Heart right ventricle (tissue), 16 donors: ENCODE measurements at places on chromosomes 4 and X. TPM values are rescaled to one million over a fixed set of nuclear protein-coding genes. Genes with fewer than 3 reads are reported as not detected.
A peak's percentile ranks its signal among the peaks of the same experiment; 100 is the strongest.

- no peak for DNase-seq
These were observed 240.6 kb downstream of the AFAP1 start for GRCh38 chr4:7699031-7699430.

DNA sequence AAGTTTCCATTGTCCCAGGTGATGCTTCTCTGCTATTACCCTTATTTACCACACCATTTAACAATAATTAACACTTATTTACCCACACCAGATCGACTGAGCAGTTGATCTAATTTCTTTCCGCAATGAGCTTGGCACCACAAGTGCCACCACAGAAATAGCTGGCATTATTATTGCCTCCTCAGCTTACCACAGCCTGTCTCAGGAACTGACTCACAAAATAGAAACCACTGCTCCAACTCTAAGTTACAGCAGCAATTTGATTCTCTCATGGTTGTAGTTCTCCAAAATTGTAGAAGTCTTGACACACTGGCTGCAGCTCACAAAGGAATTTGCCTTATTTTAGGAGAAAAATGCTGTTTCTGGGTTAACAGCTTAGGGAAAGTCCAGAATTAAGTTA is 22.5 kb downstream of the ZNF721 start:
- no peak for DNase-seq

DNA sequence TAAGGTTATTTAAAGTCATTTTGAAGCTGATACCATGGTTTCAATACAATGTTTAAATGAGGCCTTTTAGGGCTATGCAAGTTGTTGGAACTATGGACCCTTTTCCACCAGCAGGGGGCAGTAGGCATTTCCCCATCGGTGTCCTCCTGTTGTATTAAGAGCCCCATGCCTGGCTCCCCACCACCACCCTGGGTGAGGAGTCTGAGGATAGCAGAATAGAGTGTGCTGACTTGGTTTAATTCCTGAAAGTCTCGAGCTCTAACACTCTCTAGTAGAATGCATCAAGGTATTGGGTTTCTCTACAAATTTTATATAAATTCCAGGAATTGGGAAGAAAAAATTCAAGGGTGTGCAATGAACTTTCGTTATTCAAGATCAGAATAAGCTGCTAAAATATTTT is 234.8 kb upstream of the JADE1 start:
- peak; percentile 60 for DNase-seq

GRCh38 chrX:109827772-109828171 is 94.7 kb upstream of the ACSL4 start:
- no peak for DNase-seq

GRCh38 chr4:8869002-8869897 is 2.4 kb downstream of the HMX1 start:
- DNase-seq, result no peak

DNA sequence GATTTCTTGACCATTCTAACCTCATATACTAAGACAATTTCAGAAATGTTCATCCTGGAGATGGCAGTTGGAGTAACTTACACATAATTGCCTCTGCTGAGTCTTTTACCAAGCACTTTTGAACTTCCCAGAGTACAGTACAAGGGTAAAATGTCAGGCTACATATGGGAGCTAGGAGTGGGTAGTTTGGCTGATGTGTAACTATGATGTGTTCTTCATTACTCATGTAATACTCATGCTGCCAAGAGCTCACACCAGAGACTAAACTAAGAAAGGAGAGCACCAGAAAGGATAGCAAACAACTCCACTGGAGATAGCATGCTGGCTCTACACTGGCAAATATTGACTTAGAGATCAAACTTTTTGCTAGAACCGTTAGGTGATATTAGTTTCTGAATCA is 194.0 kb downstream of the PDGFRA start:
- no peak for DNase-seq

DNA sequence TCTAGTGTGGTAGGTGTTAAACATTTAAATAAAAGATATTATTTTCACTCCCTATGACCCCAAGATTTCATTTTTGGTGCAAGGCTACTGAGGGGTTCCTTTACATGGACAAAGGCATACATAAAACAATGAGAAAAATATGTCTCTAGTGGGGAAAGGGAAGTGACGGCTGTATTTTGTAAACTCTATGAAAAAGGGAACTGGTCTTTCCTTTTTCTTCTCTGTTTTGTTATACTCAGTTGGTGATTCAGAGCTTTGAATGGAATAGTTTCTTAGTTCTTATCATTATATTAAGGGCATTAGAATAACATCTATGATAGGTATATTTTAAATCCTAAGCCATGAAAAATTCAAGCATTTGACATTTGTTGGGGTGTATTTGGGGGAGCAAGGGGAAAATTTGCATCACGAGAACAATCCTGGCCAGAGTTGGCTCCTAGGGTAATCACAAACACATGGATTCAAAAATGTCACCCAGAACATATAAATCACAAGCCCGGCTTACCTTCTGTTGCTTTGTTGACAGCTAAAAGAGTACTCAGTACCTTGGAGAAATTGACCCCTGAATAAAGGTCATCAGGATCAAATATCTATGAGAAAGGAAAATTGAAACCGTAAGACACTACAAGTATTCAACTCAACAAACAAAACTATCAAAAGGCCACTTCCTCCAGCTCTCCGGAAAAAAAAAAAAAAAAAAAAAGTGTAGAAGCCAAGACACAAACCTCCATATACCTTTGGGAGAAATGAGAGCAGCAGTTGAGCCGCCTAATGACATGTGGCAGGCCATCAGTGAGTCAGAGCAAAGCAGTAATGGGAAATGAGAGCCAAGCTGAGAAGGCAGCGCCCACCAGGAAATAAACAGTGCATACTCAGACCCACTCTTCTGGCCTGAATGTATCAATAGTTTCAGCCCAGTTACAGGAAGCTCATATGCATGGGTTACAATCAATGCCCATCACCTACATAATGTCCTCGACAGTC is 33.4 kb downstream of the ARHGEF6 start:
- no peak for DNase-seq

BEND2 gene
- not detected for total RNA-seq

RCHY1 gene
- total RNA-seq, result 58.4 TPM

DNA sequence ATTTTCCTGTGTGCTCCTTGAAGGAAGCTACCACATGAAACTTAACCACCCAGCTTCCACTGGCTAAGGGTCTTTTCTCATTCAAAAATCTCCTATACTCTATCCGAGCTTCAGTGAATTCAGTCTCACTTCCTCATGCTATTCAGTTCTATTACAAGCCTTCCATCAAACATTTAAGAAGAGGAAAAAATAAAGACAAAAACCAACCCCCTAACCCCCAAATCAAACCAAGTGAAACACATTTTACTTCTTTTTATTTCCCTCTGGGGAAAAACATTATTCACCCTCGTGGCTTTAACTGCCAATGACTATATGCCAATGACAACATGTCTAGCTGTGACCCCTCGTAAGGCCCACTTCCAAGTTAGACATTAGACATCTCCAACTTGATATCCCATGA is 16.2 kb upstream of the WDR19 start:
- DNase-seq, result no peak

DNA sequence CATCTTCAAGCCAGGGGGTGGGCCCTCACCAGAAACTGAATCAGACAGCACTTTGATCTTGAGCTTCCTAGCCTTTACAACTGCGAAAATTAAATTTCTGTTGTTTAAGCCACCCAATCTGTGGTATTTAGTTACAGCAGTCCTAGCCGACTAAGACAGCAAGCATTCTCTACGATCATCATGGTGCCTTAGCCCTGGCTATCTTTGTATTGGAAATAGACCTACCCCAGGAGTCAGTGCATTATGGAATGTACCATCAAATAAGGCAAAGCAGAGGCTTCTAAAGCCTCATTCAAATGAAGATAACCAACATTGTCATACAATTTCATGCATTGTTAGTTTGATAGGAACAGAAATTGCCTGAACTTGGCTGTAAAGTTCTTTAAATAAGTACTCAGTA is 75.0 kb downstream of the PARM1 start:
- DNase-seq, result no peak

PFKFB1 gene
- total RNA-seq, result 0.59 TPM

DNA sequence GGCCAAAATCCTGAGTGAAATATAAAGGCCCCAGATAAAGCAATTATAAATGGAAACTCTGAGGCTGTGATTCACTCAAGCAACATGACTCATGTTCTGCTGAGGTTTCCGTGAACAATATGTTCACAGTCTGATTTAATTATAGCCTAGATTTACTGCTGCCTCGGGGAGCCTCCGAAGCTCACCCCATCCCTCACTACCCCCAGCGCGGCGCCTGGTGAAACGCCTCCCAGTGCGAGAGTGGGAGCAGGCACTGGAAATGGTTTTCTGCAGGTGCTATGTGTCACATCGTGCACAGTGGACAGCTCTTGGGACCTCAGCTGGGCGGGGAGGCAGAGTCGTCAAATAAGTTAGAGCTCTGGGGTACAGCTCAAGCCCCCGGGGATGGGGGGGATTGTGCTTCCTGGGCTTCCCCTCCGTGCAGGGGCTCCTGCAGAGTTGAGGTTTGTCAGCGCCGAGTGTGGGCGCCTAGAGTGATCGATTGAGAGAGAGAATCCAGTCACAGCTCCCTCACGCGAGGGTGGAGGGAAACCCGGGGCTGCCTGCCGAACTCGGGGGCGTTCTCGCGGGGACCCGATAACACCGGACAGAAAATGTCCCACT is 110.6 kb downstream of the PHKA2 start:
- peak; percentile 40 for DNase-seq

DNA sequence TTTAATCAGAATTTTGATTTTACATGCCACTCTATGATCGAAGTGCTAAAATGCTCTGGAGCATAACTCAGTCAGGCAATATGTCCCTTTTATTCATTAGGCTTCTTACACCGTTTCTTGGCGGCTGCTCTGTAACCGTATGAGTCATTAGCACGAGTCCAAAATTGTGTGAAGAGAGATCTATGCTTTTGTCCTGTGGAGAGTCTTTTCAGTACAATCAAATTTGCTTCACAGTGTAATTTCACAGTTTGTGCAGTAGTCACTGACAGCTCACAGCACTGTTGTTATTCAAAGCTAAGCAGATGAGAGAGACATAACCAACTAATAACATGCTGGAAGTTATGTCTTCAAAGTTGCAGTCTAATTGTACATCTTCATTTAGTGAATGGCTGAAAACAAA is 167.8 kb downstream of the PCDH10 start:
- no peak for DNase-seq

CABS1 gene
- total RNA-seq, result not detected

GPR101 gene
- total RNA-seq, result not detected

PRRG1 gene
- total RNA-seq, result 13.8 TPM

- DNase-seq, result no peak
These were observed 3.1 kb downstream of the LEF1 start for GRCh38 chr4:108165586-108165985.

TREX2 gene
- 0.20 TPM for total RNA-seq

DNA sequence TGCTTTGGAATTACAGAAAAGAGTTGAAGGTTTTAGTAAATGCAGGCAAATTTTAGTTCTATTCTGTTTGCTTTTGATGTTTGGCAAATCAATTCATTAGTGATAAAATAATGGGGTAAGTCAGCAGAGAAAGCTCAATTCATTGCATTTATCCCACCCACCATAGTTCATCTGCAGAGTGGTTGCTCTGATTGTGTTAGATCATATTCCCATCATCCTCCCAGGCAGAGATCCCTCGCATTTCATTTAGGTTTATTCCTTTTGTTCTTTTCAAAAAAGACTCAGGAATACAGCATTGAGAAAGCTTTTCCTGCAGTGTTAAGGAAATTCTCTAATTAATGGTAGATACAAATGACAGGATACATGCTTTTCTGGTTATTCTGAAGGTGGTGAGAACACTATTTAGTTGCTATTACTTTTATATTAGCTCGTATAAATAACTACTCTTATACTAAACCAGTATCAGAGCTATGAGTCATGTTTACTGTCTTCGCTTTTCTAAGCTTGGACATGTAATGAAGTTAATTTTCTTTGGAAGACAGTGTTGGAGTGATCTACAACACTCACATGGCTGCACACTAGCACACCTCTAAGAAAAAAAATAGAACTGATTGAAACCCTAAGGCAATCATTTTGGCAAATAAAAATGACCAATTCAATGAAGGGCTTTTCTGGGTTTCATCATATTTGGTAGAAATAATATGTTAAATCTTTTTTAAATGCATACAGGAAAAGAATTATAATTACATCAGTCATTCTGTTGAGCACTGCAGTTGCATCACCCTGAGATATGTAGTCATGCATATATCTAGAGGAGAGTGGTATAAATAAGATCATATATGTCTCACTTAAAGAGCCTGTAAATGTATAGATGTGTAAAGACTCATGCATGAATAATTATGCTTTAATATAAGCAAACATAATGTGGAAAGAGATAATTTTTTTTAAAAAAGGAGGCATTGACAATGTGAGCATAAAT is 351.6 kb downstream of the PCDH7 start:
- no peak for DNase-seq

XAGE2 gene
- not detected for total RNA-seq

DNA sequence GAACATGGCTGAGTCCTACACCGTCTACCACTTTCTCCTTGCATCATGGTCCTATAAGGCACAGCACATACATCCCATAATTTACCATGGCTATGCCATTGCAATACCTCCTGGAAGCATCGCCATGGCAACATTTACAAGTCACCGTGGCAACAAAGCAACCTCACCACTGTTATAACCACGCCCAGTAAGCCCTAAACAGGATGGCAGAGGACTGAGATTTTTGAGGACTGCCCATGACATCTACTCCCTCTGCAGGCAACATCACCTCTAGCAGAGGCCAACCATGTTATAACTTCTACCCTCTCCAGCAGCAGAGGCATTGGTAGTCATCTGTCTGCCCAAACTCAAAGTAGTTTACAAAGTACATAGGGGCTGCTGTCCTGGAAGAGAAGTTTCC is 29.7 kb downstream of the BCOR start:
- no peak for DNase-seq

DNA sequence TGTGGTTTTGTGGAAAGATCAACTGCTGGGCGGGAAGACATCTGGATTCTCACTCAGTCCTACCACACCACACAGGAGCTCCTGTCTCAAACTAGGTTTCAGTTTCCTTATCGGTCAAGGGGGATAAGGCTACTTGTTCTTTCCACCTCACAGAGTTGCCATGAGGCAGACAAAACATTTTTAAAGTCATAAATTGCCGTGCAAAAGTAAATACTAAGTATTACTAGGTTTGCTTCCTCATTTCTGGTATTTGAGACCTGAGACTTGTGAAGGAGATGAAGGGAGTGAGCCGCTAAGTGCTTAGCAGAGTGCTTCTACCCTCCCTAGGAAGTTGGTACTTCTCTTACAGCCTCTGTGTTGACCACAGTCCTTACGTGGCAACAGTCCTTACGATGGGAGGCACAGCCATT is 1.5 kb downstream of the LAP3 start:
- DNase-seq, result no peak

DNA sequence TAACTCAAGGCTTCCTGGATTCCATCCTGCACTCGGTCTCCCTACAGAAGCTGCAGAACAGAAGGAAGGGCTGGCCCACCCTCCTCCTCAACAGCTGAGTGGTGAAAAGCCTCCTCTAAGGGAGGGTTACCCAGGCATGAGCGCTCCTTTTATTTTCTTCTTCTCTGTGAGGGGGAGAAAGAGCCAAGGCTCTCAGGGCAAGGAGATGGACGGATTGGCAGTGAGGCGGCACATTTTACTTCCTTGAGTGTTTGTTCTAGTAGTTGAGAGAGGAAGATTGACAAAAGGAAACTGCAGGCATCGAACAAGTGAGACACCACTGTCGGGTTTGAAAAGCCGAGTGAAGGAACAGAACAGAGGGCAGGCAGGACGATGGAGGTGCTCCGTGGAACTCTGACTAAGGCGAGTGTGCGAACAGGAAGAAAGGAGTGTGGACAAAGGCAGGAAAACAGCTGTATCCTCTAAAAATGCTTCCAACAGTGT is 38.4 kb upstream of the STS start:
- no peak for DNase-seq

- no peak for DNase-seq
These were observed 149.6 kb upstream of the CTSO start for GRCh38 chr4:156103311-156103710.

GRCh38 chr4:20046179-20046578 is 205.5 kb upstream of the SLIT2 start:
- DNase-seq, result no peak

ABCE1 gene
- total RNA-seq, result 33.1 TPM
